ENCODE measurements at places on chromosomes 6 and 20. TPM values are rescaled to one million over a fixed set of nuclear protein-coding genes. Genes with fewer than 3 reads are reported as not detected.

Gene SLC44A4
- 0.42 TPM for total RNA-seq

Gene SPATS1
- 0.33 TPM for total RNA-seq

Gene PET117
- total RNA-seq = 11.9 TPM

Gene MYH7B
- total RNA-seq = 0.09 TPM

GRCh38 chr20:21090721-21091120 lies 15.4 kb downstream of the LINC00237 start:
- H3K4me1 ChIP-seq = no peaks in the 10 kb centered on the region
- peaks cover 50% of the 10 kb centered on the region for H3K27me3 ChIP-seq
- H3K36me3 ChIP-seq = no peaks in the 10 kb centered on the region
- no peak overlapping the region for H3K4me3 ChIP-seq

- no peaks in the 10 kb centered on the region for H3K27me3 ChIP-seq
- no peak for DNase-seq
- H3K36me3 ChIP-seq = no peaks in the 10 kb centered on the region
- peaks cover 7% of the 10 kb centered on the region for H3K4me1 ChIP-seq
Observed at GRCh38 chr6:89009624-89010059, 46.2 kb upstream of the RNGTT start.

DNA sequence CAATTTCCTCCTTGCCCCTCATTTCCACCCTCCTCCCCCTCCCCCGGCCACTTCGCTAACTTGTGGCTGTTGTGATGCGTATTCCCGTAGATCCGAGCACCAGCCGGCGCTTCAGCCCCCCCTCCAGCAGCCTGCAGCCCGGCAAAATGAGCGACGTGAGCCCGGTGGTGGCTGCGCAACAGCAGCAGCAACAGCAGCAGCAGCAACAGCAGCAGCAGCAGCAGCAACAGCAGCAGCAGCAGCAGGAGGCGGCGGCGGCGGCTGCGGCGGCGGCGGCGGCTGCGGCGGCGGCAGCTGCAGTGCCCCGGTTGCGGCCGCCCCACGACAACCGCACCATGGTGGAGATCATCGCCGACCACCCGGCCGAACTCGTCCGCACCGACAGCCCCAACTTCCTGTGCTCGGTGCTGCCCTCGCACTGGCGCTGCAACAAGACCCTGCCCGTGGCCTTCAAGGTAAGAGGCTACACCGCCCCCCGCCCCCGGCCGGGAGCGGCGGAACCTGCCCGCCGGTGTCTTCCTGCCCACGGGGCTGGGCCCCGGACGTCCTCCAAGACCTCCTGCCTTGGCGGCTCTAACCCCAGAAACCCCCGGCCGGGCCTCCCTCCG lies 44.9 kb upstream of the SUPT3H start:
- H3K36me3 ChIP-seq = no peaks in the 10 kb centered on the region
- peak overlapping the region; percentile 50 for H3K27ac ChIP-seq
- peak overlapping the region; percentile 55 for H3K4me3 ChIP-seq
- no peak for DNase-seq
- peaks cover 54% of the 10 kb centered on the region for H3K27me3 ChIP-seq

DNA sequence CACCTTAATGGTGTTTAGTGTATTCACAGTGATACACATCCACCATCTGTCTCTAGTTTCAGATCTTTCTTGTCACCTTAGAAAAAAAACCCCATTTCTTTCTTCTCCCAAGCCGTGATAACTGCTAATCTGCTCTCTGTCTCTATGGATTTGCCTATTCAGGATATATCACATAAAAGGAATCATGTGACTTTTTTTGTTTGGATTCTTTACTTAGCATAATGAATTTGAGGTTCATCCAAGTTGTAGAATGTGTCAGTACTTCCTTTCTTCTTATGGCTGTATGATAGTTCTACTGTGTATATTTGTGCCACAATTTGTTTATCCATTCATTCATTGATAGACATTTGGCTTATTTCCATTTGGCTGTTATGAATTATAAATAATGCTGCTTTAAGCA lies 57.1 kb downstream of the ITCH start:
- no peak overlapping the region for H3K4me3 ChIP-seq
- peaks cover 38% of the 10 kb centered on the region for H3K36me3 ChIP-seq
- no peaks in the 10 kb centered on the region for H3K27me3 ChIP-seq
- no peaks in the 10 kb centered on the region for H3K4me1 ChIP-seq

GRCh38 chr20:33840759-33841435 lies 29.7 kb downstream of the CHMP4B start:
- no peaks in the 10 kb centered on the region for H3K36me3 ChIP-seq
- no peak overlapping the region for H3K27ac ChIP-seq
- no peak overlapping the region for H3K4me3 ChIP-seq

DNA sequence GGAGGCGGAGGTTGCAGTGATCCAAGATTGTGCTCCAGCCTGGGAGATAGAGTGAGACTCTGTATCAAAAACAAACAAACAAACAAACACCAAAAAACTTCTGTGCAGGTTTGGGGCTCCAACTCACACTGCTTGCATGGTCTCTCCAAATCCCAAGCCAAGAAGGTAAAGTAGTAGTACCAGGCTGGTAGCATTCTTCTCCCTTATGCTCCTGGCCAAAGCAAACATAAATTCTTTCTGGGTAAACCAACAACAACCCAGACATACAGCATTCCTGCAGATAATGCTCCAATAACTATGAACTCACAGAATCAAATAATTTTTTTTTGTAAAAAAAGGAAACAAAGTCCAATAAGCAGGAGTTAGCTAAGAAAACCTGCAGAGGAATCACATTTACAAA lies 57.8 kb upstream of the KLHL31 start:
- no peaks in the 10 kb centered on the region for H3K36me3 ChIP-seq
- H3K4me3 ChIP-seq = no peak overlapping the region
- H3K27me3 ChIP-seq = no peaks in the 10 kb centered on the region
- H3K4me1 ChIP-seq = no peaks in the 10 kb centered on the region
- no peak overlapping the region for H3K27ac ChIP-seq

GRCh38 chr20:8855315-8855714 lies 213.6 kb upstream of the PLCB4 start:
- H3K27me3 ChIP-seq = no peaks in the 10 kb centered on the region
- H3K4me1 ChIP-seq = peaks cover 9% of the 10 kb centered on the region
- H3K4me3 ChIP-seq = no peak overlapping the region
- DNase-seq = no peak
- H3K27ac ChIP-seq = no peak overlapping the region
- no peaks in the 10 kb centered on the region for H3K36me3 ChIP-seq

GRCh38 chr6:129748212-129748900 lies 38.4 kb upstream of the ARHGAP18 start:
- H3K4me1 ChIP-seq = peaks cover 19% of the 10 kb centered on the region
- peak overlapping the region; percentile 30 for H3K27ac ChIP-seq
- no peaks in the 10 kb centered on the region for H3K36me3 ChIP-seq
- H3K4me3 ChIP-seq = no peak overlapping the region
- no peaks in the 10 kb centered on the region for H3K27me3 ChIP-seq

- peaks cover 53% of the 10 kb centered on the region for H3K27me3 ChIP-seq
- H3K4me1 ChIP-seq = no peaks in the 10 kb centered on the region
- H3K36me3 ChIP-seq = no peaks in the 10 kb centered on the region
- H3K4me3 ChIP-seq = no peak within 1 kb of the TSS
- DNase-seq = no peak
- H3K27ac ChIP-seq = no peak within 1 kb of the TSS
Observed at GRCh38 chr20:17226410-17227218, at the start of gene PCSK2. PCSK2 (plus strand) TSS chr20:17227040; CDS start chr20:17227306, 266 bp downstream.

DNA sequence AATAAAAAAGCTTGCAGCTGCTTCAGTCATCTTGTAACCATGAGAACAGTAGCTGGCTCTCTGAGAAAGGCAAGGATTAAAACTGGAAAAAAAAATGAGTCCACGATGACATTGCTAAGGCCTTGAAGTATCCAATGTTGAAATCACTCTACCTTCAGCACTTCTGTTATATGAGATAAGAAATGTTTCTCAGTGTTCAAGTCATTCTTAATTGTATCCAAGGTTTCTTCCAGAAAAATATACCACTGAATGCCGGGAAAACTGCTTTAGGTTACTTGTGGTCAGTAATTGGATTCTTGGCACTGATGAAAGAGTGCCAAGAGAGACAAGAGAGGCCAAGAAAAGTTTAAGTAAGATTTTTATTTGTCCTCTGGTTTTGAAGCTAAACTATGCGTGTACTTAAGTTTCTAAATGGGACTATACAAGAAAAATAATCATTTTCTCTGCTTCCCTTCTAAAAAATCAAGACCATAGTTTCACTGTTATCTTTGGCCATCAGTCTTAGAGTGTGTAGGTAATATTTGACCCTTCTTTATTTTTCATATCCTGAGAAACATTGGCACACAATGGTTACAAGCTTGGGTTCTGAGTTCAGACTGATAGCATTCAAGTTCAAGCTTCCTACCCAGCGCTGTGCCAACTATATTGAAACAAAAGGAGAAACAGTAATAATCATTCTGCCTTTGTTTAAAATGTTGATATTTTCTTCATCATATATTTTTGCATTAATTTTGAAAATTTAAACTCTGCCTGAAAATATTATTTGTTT lies 84.6 kb downstream of the TRDN start:
- H3K36me3 ChIP-seq = no peaks in the 10 kb centered on the region
- H3K4me1 ChIP-seq = no peaks in the 10 kb centered on the region
- H3K27ac ChIP-seq = no peak overlapping the region
- no peak overlapping the region for H3K4me3 ChIP-seq

DNA sequence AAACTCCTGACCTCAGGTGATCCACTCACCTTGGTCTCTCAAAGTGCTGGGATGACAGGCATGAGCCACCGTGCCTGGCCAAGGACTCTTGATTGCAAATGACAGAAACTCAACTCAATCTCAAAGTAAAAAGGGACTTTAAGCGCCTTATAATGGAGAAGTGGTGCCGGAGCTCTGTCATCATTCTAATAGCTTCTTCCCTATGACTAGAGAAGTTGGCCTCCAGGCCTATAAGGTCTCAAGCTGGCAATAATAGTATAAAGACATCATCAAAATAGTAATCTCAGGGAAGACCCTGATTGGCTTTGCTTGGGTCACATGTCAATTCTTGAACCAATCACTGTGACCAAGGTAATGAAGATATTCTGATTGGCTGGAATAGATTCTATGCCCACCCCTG lies 8.5 kb upstream of the KIAA1755 start:
- no peaks in the 10 kb centered on the region for H3K36me3 ChIP-seq
- no peak for DNase-seq
- no peaks in the 10 kb centered on the region for H3K27me3 ChIP-seq
- peaks cover 3% of the 10 kb centered on the region for H3K4me1 ChIP-seq
- no peak overlapping the region for H3K4me3 ChIP-seq
- H3K27ac ChIP-seq = no peak overlapping the region

DNA sequence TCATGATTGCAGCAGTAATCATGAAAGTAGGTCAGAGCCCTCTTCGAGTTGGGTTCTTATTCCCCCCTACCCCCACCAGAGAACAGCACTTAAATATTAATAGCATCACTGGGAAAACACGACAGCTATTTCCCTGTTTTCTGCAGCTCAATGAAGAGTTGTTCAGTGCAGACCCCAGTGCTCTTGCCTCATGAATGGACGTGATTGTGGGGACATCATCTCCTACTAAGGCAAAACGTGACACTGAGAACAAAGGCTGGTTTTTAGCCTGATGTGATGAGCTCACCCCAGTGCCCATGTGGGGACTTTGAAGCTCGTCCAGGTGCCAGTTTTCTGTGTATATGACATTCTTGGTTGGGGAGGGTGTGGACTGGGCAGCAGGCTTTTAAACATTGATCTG lies 105.9 kb downstream of the SLC35F1 start:
- no peaks in the 10 kb centered on the region for H3K27me3 ChIP-seq
- no peaks in the 10 kb centered on the region for H3K36me3 ChIP-seq
- no peak for DNase-seq
- no peaks in the 10 kb centered on the region for H3K4me1 ChIP-seq
- H3K4me3 ChIP-seq = no peak overlapping the region
